ENCODE measurements at places on chromosomes 1 and 21.

GRCh38 chr1:47227341-47228232 is 4.4 kb downstream of the TAL1 start:
- H3K36me3 ChIP-seq: peaks cover 5% of the 10 kb centered on the region
- no peak overlapping the region for H3K4me3 ChIP-seq
- peaks cover 6% of the 10 kb centered on the region for H3K4me1 ChIP-seq
- H3K27me3 ChIP-seq: peaks cover 61% of the 10 kb centered on the region

GRCh38 chr1:203210988-203211387 is 18.5 kb downstream of the CHIT1 start:
- no peaks in the 10 kb centered on the region for H3K4me1 ChIP-seq
- no peaks in the 10 kb centered on the region for H3K36me3 ChIP-seq
- no peak for DNase-seq
- H3K27ac ChIP-seq: no peak overlapping the region
- no peak overlapping the region for H3K4me3 ChIP-seq
- peaks cover 12% of the 10 kb centered on the region for H3K27me3 ChIP-seq

DNA sequence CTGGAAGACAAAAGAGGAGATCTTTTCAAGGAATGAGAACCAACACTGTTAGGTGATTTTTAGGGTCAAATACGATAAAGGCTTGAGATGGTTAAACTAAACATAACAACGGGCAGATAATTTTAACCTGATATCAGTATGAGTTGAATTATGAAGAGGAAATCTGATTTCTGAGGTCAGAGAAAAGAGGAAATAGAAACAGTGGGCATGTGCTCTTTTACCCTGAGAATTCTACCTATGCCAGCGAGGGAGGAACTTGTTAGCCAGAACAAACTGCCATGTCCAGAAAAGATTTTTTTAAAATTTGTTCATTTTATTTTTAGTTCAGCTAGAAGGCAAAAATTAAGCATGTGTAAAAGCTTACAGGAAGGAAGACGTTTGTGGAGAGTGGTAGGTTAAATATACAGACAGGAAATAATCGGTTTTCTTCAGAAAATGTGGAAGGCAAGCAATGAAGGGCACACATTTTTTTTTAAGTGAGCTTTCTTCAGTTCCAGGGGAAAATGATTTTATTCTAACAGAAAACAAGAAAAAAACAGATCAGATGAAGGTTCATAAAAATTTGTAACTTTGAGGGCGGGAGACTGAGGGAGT is 1745.3 kb downstream of the MRPL39 start:
- no peak for DNase-seq
- H3K27ac ChIP-seq: no peak overlapping the region
- H3K4me1 ChIP-seq: no peaks in the 10 kb centered on the region
- no peak overlapping the region for H3K4me3 ChIP-seq
- no peaks in the 10 kb centered on the region for H3K36me3 ChIP-seq

DNA sequence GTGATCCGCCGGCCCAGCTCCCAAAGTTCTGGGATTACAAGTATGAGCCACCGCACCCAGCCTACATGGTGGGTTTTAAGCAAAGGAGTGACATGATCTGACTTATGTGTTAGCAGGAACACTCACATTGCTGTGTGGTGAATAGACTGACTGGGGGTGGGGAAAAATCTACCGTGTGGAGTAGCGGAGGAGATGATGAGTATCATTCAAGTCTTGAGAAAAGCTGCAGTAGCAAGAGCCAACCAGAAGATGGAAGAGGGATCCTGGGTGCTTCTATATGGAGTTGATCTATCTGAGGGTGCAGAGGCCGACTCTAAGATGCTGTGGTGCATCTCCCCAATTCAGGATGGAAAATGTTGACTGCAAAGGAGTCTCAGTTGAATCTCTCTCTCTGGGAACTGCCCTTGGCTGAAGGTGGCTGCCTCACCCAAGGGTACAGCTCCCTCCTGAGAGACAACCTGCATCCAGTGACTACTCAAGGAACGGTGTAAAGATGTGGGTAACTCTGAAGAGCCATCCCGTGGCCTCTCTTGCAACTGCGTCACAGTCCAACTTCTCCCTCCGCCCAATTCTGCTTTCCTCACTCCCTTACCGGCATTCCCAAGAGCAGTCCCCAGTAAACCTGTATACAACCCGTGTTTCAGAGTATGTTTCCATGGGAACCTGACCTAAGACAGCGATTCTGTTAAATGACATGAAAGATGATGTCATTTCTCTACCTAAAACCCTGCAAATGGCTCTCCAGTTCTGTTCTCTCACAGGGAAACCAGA is 7.4 kb upstream of the B3GALNT2 start:
- H3K27ac ChIP-seq: no peak overlapping the region
- DNase-seq: peak; percentile 23
- no peak overlapping the region for H3K4me3 ChIP-seq
- H3K4me1 ChIP-seq: peaks cover 38% of the 10 kb centered on the region

- H3K4me3 ChIP-seq: no peak overlapping the region
- H3K36me3 ChIP-seq: peaks cover 23% of the 10 kb centered on the region
- H3K27me3 ChIP-seq: no peaks in the 10 kb centered on the region
- H3K27ac ChIP-seq: no peak overlapping the region
Observed at GRCh38 chr1:167943541-167943940, 6.7 kb upstream of the MPC2 start.

GRCh38 chr1:59565611-59566410 is 248.9 kb upstream of the HOOK1 start:
- DNase-seq: peak; percentile 70
- H3K4me3 ChIP-seq: peak overlapping the region; percentile 60
- peak overlapping the region; percentile 63 for H3K27ac ChIP-seq
- H3K36me3 ChIP-seq: no peaks in the 10 kb centered on the region

DNA sequence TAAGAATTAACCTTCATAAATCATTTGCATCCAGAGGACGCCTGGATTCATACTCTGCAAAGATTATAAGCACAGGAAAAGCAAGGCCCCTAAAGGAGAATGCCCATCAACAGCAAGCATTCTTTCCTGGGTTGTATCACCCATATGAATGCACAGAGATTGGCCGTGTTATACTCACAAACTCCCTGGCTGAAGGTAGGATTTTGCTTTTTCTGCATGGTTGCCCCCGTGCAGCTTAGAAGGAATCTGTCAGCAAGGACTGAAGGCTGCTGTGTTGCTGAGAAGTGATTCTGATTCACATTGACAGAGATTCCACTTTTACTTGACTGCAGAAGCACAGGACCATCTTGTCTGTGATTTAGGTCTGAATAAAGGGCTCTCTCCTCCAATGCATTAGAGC is 283.0 kb downstream of the LRRIQ3 start:
- no peak for DNase-seq
- no peak overlapping the region for H3K27ac ChIP-seq
- peaks cover 7% of the 10 kb centered on the region for H3K36me3 ChIP-seq
- no peaks in the 10 kb centered on the region for H3K4me1 ChIP-seq

DNA sequence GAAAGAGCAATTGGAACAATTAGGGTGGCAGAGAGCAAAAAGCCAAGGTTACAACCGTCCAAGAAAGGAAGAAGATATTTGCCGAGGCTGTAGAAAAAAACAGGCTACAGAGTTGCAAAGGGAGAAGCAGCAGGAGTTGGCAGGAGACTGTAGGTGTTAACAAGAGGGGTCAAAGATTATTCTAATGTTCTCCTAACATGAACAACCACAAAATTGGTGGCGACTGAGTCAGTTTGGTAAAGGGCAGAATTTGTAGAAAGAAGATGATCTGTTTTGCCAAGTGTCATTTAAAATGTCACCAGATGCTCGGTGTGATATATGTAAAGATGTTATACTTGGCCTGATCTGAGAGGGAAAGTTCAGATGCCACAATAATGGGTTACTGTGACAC is 401 bp upstream of the PRUNE1 start:
- H3K27me3 ChIP-seq: peaks cover 2% of the 10 kb centered on the region
- peak overlapping the region; percentile 99 for H3K27ac ChIP-seq
- peaks cover 5% of the 10 kb centered on the region for H3K36me3 ChIP-seq
- peaks cover 55% of the 10 kb centered on the region for H3K4me1 ChIP-seq
- no peak for DNase-seq

DNA sequence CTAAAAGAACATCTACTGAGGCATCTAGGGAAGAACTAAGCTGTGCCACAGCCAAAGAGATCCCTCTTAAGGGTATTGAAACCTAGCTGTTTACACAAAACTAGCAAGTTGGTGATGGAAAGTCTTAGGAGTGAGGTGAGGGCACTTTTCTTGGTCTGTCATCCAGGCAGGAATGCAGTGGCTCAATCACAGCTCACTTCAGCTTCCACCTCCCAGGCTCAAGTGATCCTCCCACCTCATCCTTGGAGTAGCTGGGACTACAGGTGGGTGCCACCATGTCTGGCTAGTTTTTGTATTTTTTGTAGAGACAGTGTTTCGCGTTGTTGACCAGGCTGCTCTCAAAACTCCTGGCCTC is 2.4 kb downstream of the PLEKHO1 start:
- peaks cover 79% of the 10 kb centered on the region for H3K4me1 ChIP-seq
- H3K27ac ChIP-seq: peak overlapping the region; percentile 87
- no peaks in the 10 kb centered on the region for H3K27me3 ChIP-seq
- H3K36me3 ChIP-seq: peaks cover 51% of the 10 kb centered on the region
- H3K4me3 ChIP-seq: peak overlapping the region; percentile 97

GRCh38 chr1:183416850-183417771 is 1.1 kb downstream of the NMNAT2 start:
- peaks cover 5% of the 10 kb centered on the region for H3K36me3 ChIP-seq
- H3K27me3 ChIP-seq: peaks cover 39% of the 10 kb centered on the region
- H3K4me1 ChIP-seq: peaks cover 16% of the 10 kb centered on the region
- H3K4me3 ChIP-seq: peak overlapping the region; percentile 32

- peak; percentile 71 for DNase-seq
- peak overlapping the region; percentile 93 for H3K27ac ChIP-seq
- no peaks in the 10 kb centered on the region for H3K36me3 ChIP-seq
- peaks cover 79% of the 10 kb centered on the region for H3K4me1 ChIP-seq
- H3K4me3 ChIP-seq: peak overlapping the region; percentile 66
- peaks cover 4% of the 10 kb centered on the region for H3K27me3 ChIP-seq
Observed at GRCh38 chr1:18939398-18940302, 16.8 kb downstream of the IFFO2 start.

DNA sequence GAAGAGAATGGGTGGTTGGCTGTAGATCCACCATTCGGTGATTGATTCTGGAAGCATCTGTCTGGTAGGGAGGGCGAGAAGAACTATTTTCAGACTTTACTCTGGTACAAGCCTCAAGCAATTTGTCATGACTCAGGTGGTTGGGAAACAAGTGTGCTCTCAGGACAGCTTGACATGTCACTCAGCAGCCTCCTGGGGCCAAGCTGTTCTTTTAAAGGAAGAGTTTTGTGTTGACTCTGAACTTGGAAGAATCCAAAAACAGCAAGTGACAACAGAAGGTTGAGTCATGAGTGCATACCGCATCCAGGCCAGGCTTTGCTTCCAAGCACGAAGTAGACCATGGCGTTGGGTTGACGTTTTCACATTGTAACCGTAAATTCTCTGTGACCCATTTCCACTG is 65.9 kb downstream of the CLIC6 start:
- no peaks in the 10 kb centered on the region for H3K36me3 ChIP-seq
- H3K27me3 ChIP-seq: no peaks in the 10 kb centered on the region
- no peak overlapping the region for H3K4me3 ChIP-seq
- peak; percentile 30 for DNase-seq
- peaks cover 71% of the 10 kb centered on the region for H3K4me1 ChIP-seq

DNA sequence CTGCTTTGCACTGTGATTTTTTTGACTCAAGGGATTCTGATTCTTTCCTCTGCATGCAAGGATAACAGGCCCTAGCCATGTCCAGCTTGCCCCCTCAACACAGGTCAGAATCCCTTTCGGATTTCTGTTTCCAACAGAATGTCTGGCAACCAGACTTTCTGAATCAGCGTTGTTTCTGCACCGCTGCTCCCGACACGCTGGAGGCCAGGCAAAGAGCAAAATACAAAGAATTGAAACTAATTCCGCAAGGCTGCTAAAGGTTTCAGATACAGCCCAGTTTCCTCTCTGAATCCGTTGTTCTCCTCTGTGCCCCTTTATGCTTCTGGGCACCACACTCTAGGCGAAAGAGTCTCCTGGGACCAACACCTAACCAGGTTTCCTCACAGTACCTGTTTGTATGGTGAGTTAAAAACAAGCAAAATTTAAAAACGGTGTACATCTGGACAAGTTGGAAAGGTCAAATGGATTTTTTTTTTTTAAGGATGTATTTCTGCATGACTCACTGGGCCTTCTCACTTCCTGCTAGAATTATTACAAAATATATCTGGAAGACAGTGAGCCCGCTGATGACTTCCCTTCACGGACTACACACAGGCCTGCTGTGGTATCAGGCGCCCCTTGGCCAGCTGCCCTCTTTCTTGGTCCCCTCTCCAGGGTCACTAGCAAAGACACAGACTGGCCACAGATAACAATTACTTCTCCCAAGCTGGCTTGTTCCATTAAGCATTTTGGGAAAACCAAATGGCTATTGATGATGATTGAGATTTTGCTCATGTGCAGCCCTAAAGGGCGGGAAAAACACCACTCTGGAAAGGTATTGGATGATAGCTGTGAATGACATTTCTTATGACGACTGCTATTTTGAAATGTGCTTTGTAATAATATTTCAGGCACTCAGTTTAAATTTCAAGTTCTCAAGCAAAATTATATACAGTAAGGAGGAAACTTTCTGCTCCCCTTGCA is 118.3 kb downstream of the TGFB2 start:
- H3K36me3 ChIP-seq: no peaks in the 10 kb centered on the region
- peak overlapping the region; percentile 55 for H3K4me3 ChIP-seq
- H3K27me3 ChIP-seq: no peaks in the 10 kb centered on the region
- peak overlapping the region; percentile 83 for H3K27ac ChIP-seq
- peak; percentile 63 for DNase-seq

- H3K4me1 ChIP-seq: peaks cover 36% of the 10 kb centered on the region
- H3K36me3 ChIP-seq: peaks cover 6% of the 10 kb centered on the region
- peaks cover 13% of the 10 kb centered on the region for H3K27me3 ChIP-seq
- no peak for DNase-seq
- no peak overlapping the region for H3K4me3 ChIP-seq
Observed at GRCh38 chr1:63915121-63915520, 141.3 kb downstream of the ROR1 start.

- no peaks in the 10 kb centered on the region for H3K4me1 ChIP-seq
- peaks cover 3% of the 10 kb centered on the region for H3K27me3 ChIP-seq
- no peak overlapping the region for H3K4me3 ChIP-seq
- peaks cover 37% of the 10 kb centered on the region for H3K36me3 ChIP-seq
- no peak overlapping the region for H3K27ac ChIP-seq
- DNase-seq: no peak
Observed at GRCh38 chr1:5884110-5884509, 108.1 kb downstream of the NPHP4 start.

DNA sequence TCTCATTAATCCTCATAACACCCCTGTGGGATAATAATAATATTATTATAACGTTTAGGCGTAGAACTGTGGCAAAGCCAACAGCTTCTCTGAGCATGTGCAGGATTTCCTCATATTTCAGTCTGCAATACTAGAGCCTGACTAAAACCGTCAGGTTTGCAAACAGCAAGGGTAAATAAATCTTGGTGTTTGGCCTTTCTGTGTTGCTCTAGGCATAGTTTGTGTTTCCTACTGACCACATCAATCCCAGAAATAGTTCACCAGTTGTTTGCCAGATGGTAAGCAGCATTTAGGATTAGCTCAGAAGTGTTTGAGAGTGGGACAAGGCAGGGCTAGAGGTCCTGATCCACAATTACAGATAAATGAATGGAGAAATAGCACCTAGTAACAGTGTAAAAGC is 2.8 kb upstream of the KCNA3 start:
- peaks cover 1% of the 10 kb centered on the region for H3K4me1 ChIP-seq
- no peak for DNase-seq
- H3K27ac ChIP-seq: no peak overlapping the region
- H3K36me3 ChIP-seq: peaks cover 6% of the 10 kb centered on the region

- DNase-seq: peak; percentile 70
- H3K4me1 ChIP-seq: peaks cover 61% of the 10 kb centered on the region
- H3K4me3 ChIP-seq: no peak overlapping the region
- H3K27ac ChIP-seq: no peak overlapping the region
- H3K27me3 ChIP-seq: peaks cover 12% of the 10 kb centered on the region
Observed at GRCh38 chr1:117683571-117684285, 77.9 kb downstream of the TENT5C start.

Measured in HFFc6 (cell line).